EH (cell line): ENCODE measurements at places on chromosomes 11 and 22.

DNA sequence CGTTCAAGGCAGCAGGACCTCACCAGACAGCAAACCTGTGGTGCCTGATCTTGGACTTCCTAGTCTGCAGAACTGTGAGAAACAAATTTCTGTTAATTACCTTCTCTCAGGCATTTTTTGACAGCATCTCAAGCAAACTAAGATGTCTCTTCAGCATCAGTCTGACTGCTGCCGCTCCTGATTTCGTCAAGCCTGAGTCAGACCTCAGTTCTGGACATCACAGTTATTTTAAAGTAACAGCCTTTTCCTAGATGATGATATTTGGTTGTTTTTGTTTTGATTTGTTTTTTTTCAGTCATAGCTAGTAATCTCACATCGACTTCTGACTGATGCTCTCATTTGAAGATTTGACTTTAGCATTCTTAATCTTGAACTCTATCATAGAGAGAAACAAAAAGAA is 71.9 kb downstream of the BLID start:
- DNase-seq: peak; percentile 45

GRCh38 chr11:64537876-64538275 is 53.1 kb upstream of the SLC22A12 start:
- no peak for DNase-seq

DNA sequence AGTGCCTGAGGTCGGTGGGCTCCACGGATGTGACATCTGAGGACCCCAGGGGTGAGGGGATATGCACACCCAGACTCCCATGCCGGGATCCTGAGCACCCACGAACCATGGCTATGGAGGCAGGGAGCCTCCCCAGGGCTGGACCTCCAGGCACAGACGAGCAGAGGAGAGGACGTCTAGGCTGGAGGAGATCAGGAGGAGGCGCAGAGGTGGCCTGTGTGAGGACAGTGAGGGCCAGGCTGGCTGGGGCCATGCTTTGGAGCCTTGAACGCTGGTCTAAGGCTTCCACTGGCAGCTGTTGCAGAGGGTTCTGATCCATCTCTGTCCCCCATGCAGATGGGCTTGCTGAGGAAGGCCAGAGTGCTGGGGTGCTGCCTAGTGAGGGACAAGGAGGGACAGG is 29.0 kb downstream of the FGF4 start:
- no peak for DNase-seq

DNA sequence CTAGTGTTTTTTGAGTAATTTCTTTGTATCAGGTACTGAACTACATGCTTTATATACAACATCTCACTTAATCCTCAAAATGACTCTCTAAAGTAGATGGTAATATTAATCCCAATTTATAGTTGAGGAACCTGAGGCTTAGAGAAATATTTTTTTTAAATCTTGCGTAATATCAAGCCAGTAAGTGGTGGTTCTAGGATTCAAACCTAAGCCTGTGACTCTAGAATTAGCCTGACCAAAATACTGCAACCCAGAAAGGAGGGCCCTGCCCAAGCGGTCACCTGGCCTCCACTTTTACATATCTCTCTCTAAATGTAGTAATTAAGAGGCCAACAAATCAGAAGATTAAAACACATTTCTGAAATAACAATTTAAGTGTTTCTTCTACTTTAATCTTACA is 28.6 kb downstream of the SLC36A4 start:
- no peak for DNase-seq

- DNase-seq: peak; percentile 20
Observed at GRCh38 chr22:46172522-46173110, 22.3 kb downstream of the PPARA start.

DNA sequence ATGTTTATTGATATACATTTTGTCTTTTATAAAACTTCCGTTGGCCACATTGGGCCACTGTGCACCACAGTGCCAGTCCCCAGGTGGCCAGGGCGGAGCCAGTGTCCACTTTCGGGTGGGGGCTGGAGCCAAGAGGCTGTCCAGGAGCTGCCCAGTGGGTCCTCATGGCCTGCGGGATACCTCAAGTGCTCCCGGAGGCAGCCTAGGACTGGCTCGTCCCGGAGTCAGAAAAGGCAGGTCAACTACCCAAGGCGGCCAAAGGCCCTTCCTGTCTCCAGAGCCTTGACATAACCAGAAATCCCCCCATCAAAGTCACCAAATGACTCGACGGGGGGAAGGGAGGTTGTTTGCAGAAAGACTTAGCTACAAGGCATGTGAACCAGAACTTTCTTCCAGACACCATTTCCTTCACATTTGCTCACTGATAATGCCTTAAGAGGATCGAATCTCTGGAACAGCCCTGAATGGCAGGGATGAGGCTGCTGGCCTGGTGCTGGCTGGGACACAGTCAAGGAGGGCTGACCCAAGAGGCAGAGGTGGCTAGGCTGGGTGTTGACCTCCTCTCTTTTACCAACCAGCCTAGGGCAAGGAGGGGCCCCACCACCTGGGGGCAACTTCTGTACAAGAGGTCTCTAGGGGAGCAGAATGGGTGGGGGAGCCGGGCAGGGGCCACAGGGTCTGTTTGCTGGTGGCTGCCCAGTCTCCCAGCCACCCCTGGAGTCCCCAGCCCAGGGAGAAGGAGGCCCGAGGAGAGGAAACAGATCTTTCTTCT is 8.4 kb downstream of the MRGPRF start:
- DNase-seq: no peak
